ENCODE measurements at places on chromosomes 12 and 14.

DNA sequence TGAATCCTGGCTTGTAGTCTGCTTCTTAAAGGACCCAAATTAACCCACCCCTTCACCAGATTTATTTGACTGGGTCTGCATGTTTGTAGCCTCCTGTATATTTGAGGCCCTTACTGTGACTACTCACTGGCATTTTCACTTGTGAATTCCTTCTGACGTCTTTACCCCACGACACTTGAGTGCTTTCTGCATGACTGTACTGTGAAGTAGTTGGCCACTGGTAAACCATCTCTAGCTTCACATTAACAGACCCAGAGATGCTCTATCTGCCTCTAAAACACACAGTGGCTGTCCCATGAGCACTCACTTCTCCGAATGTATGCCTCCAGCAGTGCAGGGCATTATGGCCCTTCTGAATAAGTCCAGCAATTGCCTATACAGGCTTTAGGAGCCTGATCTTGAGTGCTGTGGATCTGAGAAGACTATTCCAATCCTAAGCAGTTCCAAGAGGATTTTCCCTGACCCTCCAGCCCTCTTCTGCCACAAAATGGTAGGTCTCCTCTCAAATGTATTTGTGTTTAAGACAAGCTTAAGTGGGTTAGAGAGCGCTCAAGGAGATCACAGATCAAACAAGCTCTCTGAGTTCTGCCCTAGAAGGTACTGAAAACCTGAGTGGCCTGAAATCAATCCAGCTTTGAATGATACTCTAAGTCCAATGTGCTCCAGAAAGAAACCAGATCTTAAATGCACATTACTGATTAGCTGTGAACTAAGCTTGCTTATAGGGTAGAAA is 534.7 kb downstream of the RPS29 start:
- no peak for DNase-seq

GRCh38 chr12:100716945-100717732 is 77.4 kb upstream of the ANO4 start:
- no peak for DNase-seq

GRCh38 chr14:23062002-23062401 is 4.7 kb upstream of the CDH24 start:
- no peak for DNase-seq

GRCh38 chr14:88904864-88905263 is 80.4 kb downstream of the TTC8 start:
- no peak for DNase-seq

DNA sequence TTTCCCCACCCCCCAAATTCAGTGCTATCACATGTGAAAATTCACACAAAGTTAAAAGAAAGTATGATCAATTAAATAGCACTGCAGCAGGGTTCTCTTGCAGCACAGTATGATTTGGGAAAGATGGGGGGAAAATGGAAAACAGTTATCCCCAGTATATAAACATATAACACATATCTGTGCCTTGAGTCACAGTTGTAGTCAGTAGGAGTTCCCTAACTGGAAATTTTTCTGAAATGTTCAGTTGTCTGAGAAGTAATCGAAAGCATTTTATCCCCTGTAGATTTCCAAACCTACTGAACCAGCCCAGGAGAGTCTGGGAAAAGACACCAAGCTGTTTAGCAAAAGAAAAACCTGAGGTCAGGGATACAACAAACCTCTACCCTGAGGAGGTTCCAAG is 47.0 kb downstream of the C12orf50 start:
- DNase-seq, result no peak

- no peak for DNase-seq
Measured at GRCh38 chr12:108679106-108679681, 45.5 kb upstream of the SELPLG start.

DNA sequence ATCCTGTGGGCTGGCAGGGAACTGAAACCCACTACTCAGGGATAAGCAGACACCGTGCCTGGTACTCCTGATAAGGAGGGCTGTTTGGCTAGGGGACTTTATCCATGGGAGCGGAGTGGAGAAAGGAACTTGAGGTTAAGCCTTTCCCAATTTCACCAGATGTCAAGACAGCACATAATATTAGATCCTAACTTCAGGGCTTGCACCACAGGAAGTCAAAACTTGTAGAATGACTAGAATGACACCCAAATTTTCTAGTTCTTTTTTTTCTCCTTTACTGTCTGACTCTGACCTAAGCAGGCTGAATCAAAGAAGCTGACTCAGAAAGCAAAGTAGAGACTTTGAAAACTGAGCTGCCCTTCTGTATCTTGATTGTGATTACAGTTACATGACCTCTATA is 7.1 kb upstream of the CGRRF1 start:
- DNase-seq, result no peak

DNA sequence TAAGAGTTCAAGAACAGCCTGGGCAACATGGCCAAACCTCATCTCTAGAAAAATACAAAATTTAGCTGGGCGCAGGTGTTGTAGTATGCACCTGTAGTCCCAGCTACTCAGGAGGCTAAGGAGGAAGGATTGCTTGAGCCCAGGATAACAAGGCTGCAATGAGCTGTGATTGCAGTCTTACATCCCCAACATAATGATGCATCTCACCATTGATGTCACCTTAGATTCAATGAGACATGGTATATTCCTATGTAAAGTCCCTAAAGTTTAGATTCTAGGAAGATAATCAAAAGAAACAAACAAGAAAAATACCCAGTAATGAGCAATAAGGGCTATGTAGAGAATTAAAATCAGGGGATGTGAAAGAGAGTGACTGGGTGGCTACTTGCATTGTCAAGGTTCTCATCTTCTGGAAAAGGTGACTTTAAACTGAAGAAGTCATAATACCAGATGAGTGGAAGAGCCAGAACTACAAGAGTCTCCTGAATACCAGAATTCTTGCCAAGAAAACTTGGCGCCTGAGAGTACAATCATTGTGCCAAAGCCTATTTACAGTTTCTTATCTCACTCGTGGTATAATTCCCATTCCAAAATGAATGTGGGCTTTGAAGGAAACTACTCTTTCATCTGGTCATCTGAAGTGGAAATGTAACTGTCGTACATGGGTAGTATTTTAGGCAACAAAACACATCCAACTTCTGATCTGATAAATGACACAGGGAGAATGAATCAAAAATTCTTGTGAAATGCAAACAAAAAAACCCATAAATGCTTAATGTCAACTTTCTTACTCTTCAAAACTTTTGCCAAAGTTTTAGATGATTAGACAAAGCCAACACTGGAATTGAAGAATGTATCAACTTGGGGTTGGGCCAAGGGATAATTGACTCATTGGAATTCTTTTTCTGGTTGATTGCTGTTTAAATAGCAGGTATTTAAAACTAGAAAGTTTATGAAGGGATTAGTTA is 81.1 kb upstream of the ST8SIA1 start:
- DNase-seq, result no peak

GRCh38 chr12:105920161-105920684 is 218.5 kb downstream of the NUAK1 start:
- no peak for DNase-seq

GRCh38 chr12:74890237-74890599 is 319.4 kb downstream of the KCNC2 start:
- DNase-seq, result no peak

GRCh38 chr14:78970677-78971076 is 800.5 kb downstream of the NRXN3 start:
- DNase-seq, result no peak

DNA sequence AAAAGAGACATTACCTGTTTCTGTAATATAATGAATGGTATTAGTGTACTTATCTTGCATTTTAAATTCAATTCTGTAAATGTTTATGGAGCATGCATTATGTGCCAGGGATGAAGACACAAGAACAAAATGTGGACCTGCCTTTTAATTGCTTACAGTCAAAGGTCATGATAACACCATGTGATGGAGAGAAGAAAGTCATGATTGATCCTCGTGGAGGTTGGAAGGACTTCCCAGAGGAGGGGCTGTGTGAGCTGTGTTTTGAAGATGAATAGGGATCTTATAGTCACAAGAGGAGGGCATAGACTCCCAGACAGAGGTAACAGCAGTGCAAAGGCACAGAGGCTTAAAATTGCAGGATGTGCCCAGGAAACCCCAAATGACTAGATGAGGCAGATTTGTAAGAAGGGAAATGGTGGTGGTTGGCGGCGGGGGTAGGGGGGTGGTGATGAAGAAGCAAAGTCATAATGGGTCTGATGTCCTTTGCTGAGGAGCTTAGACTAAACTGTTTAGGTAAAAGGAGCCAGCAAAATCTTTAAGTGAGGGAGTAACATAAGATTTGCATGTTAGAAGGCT is 151.5 kb downstream of the PRKCH start:
- DNase-seq, result peak; percentile 34

DNA sequence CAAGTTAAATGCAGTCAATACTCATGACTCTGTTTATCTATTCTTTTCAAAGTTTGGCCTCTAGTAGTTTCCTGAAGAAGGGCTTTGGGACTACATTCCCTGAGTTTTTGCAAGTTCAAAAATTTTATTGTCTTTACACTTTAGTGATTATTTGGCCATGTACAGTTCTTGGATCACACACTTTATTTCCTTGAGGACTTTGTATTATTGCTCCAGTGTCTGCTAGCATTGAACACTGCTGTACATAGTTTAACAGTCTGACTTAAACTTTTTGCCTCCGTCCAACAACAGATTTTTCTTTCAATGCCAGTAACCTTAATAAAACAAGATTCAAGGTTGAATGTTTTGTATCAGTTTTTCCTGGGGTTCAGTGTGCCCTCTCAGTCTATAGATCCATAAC is 132.3 kb downstream of the DERA start:
- DNase-seq, result no peak

- DNase-seq, result peak; percentile 72
Measured at GRCh38 chr14:67464377-67464776, 24.1 kb downstream of the TMEM229B start.

DNA sequence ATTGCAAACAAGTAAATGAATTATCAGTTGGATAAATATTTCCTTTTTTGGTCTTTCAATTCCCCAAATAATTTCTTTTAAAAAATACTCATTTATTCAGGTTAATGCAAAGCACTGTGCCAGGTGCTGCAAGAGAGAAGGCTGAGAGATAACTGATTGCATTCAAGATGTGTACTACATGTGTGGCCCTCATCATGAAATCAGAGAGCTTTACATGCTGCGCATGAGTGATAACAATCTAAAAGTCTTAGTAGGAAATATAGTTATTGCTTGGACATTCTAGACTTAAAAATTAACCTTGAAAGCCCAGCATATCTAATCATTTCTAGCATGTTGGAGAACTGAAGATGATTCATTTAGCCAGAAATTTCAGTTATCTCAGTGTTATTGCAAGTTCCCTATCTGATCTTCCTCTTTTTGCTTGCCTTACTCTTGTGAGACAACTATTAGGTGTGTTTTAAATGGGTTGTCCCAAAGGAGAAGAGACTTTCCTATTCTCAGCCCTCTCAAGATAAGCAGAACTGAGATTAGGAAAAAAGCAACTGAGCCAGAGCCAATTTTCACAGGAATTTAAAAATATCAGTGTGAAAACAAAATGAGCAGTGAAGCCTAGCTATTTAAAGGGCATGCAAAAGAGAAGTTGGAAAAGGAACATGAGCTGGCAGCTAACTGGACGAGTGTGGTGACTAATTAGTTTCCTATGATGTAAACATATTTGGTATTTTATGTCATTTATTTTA is 60.9 kb downstream of the PLEKHA5 start:
- no peak for DNase-seq

DNA sequence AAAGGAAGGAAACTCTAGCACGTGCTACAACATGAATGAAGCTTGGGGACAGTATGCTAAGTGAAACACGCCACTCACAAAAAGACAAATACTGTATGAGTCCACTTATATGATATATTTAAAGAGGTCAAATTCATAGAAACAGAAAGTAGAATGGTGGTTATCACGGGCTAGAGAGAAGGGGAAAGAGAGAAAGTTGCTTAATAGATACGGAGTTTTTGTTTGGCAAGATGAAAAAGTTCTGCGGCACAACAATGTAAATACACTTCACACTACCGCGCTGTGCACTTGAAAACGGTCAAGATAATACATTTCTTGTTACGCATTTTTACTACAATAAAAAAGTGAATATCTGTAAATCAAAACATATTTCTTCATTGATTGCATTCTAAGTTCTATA is 37.3 kb downstream of the FBLN5 start:
- no peak for DNase-seq

DNA sequence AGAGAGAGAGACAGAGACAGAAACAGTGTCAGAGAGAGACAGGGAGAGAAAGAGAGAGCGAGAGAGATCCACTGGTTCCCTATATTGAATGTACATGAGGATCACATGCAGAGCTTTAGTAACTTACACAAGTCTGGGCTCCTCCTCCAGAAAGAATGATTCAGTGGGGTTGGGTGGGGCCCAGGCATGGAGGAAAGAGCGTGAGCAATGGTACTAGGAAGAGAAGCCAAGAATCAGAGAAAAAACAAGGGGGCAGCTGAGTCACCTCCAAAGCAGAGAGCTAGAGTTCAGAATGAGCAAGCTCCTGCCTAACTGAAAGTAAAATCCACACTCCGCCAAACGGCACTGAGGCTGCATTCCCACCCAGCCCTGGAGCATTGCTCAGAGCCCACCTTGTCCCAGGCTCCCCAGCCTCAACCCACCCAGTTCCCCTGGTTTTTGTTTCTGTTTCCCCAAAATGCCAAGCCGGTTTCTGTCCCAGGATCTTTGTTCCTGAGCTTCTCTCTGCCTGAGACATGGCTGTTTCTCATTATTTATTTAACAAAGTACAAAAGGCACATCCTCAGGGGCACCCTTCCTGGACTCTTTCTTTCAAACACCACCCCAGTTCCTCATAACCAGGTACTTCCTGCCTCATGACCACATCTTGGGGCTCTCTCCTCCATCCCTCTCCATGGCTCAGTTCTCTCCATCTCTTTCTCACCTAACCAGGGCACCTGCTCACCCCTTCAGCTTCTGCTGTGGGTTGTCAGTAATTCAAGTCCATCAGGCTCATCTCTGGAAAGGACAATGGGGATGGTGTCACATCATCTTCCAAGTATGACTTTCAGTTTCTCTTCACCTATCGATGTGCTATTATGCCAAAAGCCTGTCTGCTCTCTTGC is 670.3 kb upstream of the TBX3 start:
- DNase-seq, result no peak

- no peak for DNase-seq
Measured at GRCh38 chr14:100362311-100362927, 39.3 kb downstream of the SLC25A47 start.

- DNase-seq, result no peak
Measured at GRCh38 chr12:54258201-54258681, 21.7 kb downstream of the CBX5 start.

DNA sequence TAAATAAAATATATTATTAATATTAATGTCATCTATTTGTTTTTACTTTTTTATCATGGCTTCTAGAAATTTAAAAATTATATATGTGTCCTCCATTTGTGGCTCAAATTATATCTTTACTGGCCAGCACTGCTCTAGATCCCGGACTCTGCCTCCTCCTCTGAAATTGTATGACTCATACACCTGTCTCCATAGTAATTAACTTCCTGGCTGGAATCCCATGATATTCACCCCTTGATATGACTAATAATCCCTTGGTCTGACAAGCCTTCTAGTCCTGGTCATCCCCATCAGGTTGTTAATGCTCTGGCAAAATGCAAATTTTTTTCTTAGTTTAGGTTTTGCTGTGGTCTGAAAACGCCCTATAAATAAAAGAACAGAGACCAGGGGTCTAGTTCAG is 116.2 kb downstream of the BMP4 start:
- no peak for DNase-seq

- no peak for DNase-seq
Measured at GRCh38 chr12:32031109-32031508, 71.9 kb downstream of the RESF1 start.

Data from CD8-positive, alpha-beta T cell (primary cell).